Glomerular endothelial cell (primary cell): ENCODE measurements at places on chromosomes 7 and 10. TPM values are rescaled to one million over a fixed set of nuclear protein-coding genes. Genes with fewer than 3 reads are reported as not detected.

The BEND7 gene
- total RNA-seq: 13.8 and 18.3 TPM in 2 replicates

The NCF1 gene
- 0.73 TPM in 1 of 2 replicates, not detected in the other for total RNA-seq

The KLF14 gene
- total RNA-seq: not detected in 2 replicates

The TSPAN15 gene
- 189 and 426 TPM in 2 replicates for total RNA-seq

The ASZ1 gene
- total RNA-seq: not detected in 2 replicates

The CACUL1 gene
- 24.3 and 32.7 TPM in 2 replicates for total RNA-seq

The SUN3 gene
- total RNA-seq: 0.64 TPM in 1 of 2 replicates, not detected in the other

The SPDYE11 gene
- not detected in 2 replicates for total RNA-seq

The SPDYE6 gene
- total RNA-seq: not detected in 2 replicates

GRCh38 chr7:101125989-101126650 is 784 bp upstream of the SERPINE1 start:
- DNase-seq: no peak

GRCh38 chr7:129434675-129435318 is 565 bp downstream of the STRIP2 start:
- no peak for DNase-seq

- no peak for DNase-seq
These were observed 85.8 kb downstream of the HGF start for GRCh38 chr7:81684033-81684432.

DNA sequence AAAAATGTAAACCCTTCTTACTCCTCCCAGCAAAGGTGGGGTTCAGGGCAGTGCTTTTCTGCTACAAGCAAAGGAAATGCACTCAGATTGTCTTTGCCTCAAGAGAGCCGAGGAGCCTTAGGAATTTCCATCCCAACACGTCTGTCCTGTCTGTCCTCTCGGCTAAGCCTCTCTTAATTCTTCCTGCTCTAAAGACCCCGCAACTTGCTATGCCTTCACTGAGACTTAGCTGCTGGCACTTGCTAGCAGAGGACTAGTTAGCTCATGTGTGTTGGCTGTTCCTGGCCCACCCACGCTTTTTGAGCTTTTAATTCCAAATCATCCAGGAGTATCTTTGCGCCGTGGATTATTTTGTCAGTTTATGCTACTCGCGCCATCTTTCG is 481 bp upstream of the NPM3 start:
- no peak for DNase-seq

GRCh38 chr7:91194841-91195240 is 69.4 kb upstream of the FZD1 start:
- no peak for DNase-seq

- no peak for DNase-seq
These were observed 25.4 kb upstream of the PRXL2A start for GRCh38 chr10:80382989-80383388.

DNA sequence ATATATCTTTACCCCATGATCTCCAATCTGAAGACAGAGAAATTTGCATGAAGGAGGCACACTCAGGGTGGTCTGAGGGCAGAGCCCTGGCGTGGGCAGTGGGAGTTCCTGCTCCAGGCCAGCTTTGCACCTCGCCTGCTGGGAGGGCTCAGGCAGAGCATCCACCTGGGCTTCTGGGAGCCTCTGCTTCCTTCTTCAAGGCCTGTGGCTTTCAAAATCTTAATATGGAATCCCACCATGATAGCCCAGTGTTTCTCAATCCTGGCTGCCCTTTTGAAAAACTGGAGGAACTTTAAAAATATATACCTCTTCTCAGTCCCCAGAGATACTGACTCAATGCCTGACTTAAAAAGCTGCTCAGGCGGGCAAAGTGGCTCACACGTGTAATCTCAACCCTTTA is 36.7 kb upstream of the PSAP start:
- DNase-seq: no peak

DNA sequence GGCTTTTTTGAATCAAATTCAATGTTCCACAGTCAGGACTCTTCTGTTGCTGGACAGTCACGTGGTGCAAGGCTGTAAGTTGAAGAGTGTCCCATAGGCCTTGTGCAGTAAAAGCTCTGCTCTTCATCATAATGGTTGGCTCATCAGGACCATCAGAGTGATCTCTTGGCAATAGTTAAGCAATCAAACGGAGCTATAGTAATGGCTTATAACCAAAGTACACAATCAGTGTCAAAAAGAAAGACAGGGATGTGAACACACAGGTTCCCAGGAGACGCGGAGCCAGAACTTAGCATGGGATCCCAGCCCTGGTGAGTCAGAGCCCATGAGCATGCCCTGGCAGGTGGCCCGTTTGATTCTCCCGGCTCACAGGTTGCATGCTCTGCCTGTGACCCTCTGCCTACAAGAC is 10.8 kb upstream of the GPNMB start:
- no peak for DNase-seq

GRCh38 chr7:100563809-100564400 is 9.8 kb downstream of the SAP25 start:
- DNase-seq: no peak

DNA sequence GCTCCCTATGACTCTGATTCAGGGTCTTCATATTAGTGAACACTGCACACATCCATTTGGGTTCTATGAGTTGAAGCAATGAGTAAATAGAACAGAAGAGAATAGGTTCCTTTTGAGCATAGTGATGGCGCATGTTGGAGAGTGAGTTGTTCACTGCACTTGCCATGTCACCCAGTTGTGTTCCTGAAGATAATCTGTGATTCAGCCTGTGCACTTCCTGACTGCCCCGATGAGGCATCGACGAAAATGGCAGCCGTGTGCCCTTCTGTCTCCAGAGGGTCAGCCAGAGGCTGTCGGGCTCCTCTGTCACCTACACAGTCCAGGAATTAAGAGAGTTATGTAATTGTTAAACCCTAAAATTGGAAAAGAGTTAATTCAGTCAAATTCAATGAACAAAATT is 94.7 kb downstream of the GALNT11 start:
- DNase-seq: peak; percentile 14

DNA sequence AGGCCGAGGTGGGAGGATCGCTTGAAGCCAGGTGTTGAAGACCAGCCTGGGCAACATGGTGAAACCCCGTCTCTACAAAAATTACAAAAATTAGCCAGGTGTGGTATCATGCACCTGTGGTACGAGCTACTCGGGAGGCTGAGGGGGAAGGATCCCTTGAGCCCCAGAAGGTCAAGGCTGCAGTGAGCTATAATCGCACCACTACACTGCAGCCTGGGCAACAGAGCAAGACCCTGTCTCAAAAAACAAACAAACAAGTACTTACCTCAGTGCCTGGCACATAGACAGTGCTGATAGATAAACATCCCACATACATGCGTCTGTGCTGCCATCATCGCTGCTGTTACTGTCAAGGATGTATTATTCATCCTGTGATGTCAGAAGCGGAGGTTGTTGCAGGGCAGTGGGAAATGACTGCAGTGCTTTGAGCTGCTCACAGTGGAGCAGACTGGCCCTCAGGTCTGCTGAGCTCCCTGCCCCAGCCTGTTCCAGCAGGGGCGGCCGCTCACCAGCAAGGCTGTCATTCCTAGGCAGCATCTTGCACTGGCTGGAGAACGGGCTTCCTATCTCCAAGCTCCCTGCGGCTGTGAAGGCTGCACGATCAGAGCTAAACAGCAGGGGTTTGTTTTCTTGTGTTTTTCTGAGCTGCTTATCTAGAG is 18.6 kb downstream of the FOXK1 start:
- DNase-seq: peak; percentile 94

- no peak for DNase-seq
These were observed 9.4 kb downstream of the GPR22 start for GRCh38 chr7:107479303-107479702.

GRCh38 chr7:19101909-19102308 is 15.5 kb downstream of the TWIST1 start:
- no peak for DNase-seq

DNA sequence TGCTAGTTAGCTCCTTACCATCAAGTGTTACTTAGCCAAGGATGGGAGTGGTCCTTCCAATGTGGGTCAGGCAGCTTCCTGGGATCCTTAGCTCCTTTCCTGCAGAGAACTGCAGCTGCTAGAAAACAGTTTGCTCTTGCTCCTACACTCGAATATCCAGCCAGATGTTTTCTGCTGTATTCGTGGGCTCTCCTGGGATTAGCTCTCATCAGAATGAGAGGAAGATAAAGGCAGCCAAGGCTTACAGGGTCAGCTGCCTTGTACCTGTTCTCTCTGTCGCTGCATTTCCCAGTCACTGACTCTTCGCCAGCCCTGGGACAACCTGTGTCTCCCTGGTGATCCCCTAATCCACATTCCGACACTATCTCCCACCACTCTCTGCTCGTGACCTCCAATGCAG is 29.0 kb downstream of the NEUROD6 start:
- no peak for DNase-seq

GRCh38 chr7:44381494-44382220 is 56.3 kb upstream of the CAMK2B start:
- no peak for DNase-seq

GRCh38 chr7:96649981-96650380 is 59.7 kb downstream of the SEM1 start:
- no peak for DNase-seq
